NCI-H1092 (cell line): ENCODE measurements at places on chromosomes 13 and 19.

- peak; percentile 26 for DNase-seq
These were observed 23.6 kb downstream of the LYL1 start for GRCh38 chr19:13078897-13079541.

DNA sequence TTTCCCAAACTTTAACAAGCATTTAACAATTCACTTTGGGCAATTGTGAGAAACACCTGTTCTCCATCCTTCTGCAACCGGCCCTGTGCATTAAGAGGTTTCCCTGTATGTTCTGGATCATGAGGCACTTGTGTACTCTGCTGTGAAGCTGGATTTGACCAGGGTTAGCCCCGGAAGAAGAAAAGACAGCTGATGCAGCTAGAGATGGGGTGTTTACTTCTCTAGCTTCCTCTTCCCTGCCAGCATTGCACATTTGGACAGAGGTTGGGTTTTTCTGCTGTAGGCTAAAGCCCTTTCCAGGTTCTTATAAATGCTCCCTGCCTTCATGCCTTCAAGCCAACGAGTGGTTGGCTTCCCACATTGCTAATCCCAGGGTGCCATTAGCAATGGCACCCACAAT lies 20.9 kb downstream of the MBD3L2B start:
- no peak for DNase-seq

- DNase-seq = no peak
These were observed 21.6 kb downstream of the SERPINE3 start for GRCh38 chr13:51361106-51361505.

DNA sequence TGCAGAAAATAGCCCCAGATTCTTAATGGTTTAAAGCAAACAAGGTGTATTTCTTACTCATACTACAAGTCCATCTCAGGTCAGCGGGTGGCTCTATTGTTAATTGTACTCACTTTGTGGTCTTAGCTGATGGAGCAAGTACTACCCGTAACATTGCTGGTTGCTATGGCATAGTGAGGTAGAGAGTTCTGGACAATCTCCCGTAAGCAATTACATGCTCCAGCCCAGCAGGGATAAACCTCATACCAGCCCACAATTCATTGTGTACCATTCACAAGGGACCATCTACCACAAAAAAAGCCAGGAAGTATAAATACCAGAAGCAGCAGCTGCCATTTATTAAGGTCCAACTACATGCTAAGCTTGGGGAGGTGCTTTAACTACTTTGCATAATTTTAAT lies 167.1 kb downstream of the PCDH9 start:
- DNase-seq = peak; percentile 26

DNA sequence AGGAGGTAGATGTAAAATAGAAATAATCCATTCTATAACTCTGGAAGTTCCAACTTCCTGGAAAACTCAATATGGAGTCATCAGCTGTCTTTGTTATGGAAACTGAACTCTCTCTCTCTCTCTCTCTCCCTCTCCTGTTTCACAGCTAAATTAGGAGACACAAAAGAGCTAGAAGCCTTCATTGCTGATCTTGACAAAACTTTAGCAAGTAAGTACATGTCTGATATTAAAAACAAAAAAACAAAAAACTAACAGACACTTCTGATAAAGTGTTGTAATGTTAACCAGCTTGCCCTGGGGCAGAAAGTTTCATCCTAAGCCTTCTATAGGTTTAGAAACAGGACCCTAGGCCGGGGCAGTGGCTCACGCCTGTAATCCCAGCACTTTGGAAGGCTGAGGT lies 11.3 kb downstream of the RGCC start:
- no peak for DNase-seq

DNA sequence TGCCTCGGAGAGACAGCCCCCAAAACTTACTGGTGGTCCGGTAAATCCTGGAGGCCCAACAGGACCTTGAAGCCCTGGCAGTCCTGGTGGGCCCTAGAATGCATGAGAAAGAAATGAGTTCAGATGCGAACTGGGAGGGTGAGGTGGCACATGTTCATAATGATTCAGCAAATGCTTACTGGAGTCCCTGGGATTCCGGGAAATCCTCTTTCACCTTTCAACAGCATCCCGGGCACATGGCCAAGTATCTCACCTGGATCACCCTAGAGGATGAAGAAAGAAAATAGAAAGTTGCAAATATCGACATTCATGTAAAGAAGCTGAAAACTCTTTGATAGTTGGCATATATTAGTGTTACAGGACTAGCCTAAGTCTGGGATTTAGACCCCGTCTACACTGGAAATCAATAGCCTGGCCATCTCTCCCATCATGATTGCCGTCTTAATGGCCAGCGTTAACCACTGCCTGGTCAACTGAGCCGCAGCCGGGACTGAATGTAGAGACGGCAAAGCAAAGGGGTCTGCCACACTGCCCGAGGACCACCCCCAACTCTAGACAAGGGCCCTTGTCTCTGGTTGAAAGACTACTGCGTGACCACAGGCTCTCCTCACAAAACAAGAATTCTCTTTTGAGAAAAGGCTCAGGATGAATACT lies 96.9 kb downstream of the COL4A1 start:
- no peak for DNase-seq

- no peak for DNase-seq
These were observed 7.7 kb downstream of the SMAD9 start for GRCh38 chr13:36912369-36912768.

DNA sequence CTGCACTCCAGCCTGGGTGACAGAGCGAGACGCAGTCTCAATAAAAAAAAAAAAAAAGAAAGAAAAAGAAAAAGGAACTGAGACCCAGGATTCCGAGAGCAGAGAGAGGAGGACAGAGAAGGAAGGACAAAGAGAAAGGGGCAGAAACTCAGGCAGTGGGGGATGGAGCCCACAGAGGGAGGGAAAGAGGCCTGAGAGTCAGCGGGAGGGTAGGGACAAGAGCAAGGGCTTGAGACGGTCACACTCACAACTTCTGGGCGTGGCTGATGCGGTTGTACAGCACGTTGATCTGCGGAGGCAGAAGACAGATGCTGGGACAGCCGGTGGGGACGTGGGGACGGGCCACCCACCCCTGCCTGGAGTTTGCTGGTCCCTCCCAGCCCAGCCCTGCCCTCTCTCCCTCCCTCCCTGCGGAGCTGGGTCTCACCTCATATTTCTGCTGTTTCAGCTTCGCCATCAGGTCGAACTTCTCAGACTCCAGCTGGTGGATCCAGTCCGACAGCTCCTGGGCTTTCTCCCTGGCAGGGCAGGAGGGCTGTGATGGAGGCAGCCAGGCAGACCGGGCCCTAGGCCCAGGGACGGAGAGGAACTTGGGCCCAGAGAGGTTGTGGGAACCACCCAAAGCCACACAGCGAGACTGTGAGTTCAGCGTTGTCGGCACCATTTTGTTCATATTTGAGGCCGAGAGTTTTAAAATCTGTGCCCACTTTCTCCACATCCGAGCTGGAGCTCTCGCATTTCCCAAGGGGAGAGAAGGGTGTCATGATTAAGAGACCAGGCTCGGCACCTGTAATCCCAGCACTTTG lies 15.2 kb downstream of the TNNT1 start:
- no peak for DNase-seq

DNA sequence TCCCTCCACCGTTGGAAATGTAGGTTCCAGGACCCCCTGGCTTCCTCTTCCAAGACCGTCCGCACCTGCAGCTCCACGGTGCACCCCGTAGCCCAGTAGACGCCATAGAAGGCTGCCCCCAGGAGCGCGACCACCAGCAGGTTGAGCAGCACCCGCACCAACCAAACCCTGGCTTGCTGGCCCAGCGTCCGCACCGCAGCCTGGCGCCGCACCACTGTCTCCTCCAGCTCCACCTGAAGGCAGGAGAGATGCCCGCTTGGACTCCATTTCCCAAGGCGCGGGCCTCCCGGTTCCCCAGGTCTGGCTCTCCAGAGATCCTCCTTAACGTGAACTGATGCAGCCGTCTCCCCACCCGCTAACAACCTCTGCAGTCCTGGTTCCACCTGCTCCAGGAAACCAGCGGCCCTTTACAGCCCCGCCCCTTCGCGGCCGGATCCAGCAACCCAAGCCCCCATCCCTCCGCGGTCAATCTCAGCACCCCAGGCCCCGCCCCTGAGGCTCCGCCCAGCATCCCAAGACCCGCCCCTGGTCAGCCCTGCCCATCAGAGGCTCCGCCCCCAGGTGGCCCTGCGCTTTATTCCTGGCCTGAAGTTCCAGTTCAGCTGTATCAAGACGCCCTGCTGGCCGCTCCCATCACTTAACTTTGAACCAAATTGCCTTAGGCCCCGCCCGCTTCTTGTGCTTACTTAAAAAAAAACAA lies 5.0 kb upstream of the LENG1 start:
- DNase-seq = no peak

- DNase-seq = no peak
These were observed 169.1 kb upstream of the SOX1 start for GRCh38 chr13:111897846-111898215.

DNA sequence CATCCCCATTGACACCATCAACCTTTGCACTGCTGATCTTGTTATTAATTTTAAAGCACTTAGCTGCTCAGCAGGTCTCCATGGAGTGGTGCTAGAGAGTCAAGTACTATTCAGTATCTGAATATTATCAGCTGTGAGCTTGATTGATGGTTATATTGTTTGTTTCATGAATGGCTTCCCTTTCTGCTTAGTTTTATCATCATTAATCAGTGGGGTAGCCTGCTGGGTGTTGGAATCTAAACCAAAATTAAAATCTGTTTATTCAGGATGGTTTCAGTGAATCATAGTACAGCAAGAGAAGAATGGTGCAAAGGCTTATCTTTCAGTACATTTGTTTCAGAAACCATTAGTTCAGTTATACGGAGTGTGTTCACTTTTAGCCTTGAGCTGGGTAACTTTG lies 42.5 kb upstream of the SCEL start:
- DNase-seq = peak; percentile 74

DNA sequence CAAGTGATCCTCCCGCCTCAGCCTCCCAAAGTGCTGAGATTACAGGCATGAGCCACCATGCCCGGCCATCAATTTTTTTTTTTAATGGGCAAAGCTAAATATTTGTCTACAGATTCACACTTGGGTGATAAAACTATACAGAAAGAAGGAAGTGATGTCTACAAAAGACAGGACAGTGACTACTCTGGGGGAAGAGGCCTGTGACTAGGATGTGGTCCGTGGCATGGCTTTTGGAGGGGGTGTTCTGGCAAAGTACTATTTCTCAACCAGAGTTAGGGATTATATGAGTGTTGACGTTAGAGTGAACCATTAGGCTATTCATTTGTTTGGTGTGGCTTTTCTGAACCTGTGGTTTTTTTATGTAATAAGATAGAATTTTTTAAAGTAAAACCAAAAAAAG lies 42.7 kb downstream of the INSR start:
- no peak for DNase-seq

GRCh38 chr13:30832845-30833332 lies 73.2 kb upstream of the MEDAG start:
- peak; percentile 69 for DNase-seq

- DNase-seq = no peak
These were observed 23.7 kb upstream of the GPR18 start for GRCh38 chr13:99281811-99282263.

DNA sequence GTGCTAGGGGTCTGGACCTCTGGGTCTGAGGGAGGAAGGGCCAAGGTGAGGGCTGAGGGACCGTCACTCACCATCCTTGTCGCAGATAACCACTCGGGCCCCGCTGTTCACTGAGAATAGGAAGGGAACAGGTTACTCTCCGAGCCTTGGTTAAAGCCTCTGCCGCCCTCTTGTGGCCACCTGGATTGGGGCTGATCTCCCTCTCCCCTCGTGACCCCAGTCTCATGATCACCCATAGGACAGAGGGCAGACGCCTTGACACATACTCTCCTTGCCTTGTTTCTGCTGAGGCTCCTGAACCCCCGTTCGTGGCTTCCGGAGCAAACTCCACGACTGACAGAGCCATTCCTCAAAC lies 580 bp downstream of the HSD17B14 start:
- peak; percentile 82 for DNase-seq

DNA sequence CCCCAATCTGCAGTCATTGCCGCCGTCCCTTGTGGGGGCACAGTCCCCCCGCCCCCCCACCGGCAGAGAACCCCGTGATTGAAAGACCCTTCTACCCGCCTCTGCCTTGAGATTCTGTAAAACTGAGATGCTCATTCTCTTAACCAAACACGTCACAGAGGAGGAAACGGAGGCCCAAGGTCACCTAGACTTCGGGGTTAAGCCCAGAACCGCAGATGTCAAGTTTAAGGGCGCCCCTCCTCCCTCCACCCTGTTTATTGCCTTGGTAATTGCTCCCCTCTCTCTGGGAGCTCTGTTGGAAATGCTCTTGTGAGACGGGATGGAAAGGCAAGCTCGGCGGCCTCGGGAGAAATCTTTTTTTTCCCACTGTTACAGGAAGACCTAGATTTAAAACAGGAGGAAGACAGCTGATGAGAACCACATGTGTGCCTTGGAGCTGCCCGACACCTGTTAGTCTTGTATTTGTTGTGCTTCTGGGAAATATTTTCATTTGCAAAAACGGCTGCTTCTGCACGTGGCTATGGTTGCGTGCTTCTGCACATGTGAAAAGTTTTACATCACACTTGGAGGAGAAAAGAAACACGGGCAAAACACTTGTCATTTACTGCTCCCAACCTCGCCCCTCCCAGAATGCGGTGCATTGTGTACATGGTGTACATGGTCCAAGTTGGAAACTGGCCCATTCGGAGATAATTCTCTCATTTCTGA lies 1.1 kb upstream of the MED26 start:
- DNase-seq = peak; percentile 33

- DNase-seq = no peak
These were observed 23.1 kb downstream of the LRFN3 start for GRCh38 chr19:35959040-35959967.

GRCh38 chr13:40452038-40452666 lies 214.3 kb downstream of the FOXO1 start:
- no peak for DNase-seq

DNA sequence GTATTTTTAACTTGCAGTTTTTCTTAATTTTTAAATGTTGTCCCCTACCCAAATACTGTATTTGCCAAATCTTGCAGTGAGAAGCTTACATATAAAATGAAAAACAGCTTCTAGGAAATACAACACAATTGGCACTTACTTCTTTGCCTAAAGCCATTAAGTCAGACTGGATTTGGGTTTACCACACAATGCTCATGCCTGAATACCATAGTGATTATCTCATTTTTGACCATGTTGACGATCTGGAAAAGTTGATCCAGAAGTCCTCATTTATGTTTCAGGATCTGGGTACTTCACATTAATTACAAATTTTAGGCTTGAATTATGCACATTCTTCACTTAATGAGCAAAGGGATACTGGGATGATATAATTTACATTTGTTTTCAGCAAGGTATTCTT lies 2.4 kb downstream of the RNF6 start:
- DNase-seq = no peak

- no peak for DNase-seq
These were observed 55.3 kb downstream of the FRY start for GRCh38 chr13:32086791-32087441.

- no peak for DNase-seq
These were observed 532.1 kb downstream of the IRS2 start for GRCh38 chr13:109254274-109254673.
